ENCODE measurements at places on chromosomes 5 and 9.
A peak's percentile ranks its signal among the peaks of the same experiment; 100 is the strongest.

DNA sequence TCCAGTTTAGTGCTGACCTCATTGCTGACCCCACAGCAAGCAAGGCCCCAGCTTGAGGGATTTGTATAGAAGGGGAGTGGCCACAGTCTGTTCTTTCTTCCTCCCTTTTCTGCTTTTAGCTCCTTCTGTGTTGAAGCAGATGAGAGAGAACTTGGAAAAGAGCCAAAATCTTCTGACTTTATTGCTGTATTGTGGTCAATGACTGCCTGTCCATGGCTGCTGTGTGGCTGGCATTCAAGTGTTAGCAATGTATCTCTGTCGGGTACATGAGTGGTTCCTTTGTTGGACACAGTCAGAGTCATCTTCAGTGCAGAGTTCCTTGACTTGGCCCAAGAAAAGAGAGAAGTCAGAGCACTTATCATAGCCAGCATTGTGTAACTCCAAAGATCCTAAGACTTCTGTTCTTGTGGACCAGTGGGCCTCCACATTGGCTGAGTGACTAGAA, 154.1 kb downstream of the LRRC70 start:
- DNase-seq, result no peak

DNA sequence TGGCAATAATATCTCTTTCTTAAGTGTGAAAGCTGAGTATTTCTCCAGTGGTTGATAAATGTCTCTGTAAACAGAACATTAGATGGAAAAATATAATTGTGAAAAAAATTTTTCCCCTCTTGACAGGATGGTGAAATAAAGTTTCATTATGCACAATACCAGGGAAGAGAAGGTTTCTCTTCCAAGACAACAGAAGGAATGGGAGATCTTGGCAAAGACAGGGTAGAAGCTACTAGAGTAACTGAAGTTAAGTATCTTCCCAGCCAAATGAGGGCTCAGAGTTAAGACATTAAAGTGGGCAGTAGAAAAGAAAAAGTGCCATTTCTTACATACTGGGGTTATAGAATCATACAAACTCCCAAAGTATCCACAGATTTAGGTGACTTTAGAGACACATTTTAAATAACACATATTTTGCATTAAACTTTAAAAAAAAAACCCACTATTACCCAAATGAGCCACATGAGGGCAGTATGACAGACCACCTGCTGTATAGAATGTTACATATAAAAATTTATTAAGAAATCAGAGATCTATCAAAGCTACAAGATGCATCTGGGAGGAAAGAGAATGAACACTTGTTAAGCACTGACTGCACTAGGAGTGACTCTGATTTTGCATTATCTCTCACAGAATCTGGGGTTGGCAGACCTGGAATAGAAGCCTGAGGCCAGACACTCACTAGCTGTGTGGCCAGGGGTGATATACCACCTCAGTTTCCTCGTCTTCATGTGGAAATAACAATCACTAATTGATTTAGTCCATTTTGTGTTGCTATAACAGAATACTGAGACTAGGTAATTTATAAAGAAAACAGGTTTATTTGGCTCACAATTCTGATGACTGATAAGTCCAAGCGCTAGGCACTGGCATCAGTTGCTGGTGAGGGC, 98.5 kb downstream of the ARSB start:
- DNase-seq, result no peak

GRCh38 chr9:125889476-125890419, 142.6 kb downstream of the PBX3 start:
- DNase-seq, result peak; percentile 6

DNA sequence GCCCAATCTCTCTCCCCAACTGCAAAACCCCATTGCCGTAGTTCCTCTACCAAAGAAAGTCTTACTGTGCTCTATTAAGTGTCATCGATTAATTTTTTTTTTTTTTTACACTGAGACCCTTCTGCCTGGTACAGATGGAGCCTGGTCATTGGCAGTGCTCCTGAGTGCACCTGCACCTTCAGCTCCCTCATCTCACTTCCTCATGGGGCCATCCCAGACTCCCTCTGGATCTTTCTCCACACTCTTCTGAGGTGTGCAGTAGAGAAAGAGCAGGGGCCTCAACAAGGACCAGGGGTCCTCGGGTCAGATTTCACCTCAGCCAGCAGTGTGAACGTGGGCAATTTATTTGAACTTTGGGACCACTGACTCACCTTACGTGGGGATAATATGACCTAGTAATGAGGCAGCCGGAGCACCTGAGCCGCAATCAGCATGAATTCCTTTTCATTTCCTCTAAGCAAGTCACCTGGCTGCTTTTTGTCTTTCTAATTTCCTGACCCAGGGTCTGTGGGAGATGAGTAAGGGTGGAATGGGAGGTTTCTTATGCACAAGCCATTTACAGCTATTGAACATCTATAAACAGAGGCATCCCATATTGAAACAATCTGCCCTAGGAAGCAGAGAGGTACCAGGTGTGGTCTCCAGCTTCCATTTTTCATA, 22.3 kb upstream of the GABRP start:
- DNase-seq, result no peak

Data from stimulated activated CD4-positive, alpha-beta T cell treated with anti-CD3 and anti-CD28 coated beads, Interleukin-1b, Interleukin-23, amount 100 ng/mL, for 24 hours (primary cell).